Fibroblast of gingiva (primary cell): ENCODE measurements at places on chromosomes 7 and 10.

DNA sequence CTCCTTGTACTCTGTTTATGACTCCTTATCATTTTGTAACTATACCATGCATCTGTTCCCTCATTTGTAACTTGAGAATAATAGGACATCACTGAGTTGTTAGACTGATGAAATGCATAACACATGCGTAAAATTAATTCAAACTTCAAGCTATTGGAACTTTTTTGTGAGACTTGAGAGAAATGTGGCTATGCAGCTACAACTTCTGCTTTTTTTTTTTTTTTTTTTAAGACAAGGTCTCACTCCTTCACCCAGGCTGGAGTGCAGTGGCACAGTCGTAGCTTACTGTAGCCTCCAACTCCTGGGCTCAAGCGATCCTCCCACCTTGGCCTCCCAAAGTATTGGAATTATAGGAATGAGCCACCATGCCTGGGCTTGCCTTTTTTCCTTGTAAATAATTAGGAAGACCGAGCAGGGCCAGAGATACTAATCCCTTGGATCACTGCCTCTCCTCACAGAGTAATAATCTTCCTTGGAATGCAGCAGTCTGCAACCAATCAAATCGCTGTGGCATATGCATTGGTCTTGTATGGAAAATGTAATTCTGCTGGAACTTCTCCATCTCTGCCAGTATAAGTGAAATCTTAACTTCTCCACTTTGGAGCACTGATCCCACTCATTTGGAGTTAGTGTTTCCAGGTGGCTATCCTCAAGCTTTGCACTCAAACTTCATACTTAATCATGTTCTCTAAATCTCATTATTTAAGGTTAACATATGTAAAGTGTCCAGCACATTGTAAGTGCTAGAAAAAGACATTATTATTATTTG lies 2.0 kb upstream of the PANK1 start:
- DNase-seq, result no peak

DNA sequence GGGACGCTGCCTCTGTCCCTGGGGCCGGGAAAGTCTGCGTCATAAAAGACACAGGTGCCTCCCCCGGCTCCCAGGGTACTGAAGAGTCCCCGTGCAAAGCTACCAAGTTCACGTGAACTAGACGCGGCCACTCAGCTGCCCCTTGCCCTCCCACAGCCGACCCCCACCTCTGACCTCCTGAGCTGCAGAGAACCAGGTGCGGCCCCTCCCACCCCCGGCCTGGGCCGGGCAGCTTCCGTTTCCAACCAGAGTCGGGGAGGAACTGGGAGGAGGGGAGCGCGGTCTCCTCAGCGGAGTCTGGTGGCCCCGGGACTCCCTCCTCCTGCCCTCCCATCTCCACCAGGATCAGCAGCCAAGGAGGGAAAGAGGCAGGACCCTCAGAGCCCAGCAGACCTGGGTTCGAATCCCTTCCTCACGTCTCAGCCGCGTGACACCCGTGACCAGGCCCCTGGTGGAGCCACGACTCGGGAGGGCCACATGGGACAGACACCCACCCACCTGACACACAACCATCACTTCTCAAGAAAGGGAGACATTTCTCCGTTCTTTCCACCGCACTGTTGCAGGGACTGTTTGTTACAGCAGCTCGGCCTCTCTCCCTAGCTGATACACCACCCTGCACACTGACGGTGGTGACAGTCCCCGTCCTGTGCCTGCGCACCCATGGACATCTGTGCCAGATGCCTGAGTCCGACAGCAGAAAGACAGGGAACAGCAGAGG lies 37.4 kb upstream of the PDGFA start:
- no peak for DNase-seq

DNA sequence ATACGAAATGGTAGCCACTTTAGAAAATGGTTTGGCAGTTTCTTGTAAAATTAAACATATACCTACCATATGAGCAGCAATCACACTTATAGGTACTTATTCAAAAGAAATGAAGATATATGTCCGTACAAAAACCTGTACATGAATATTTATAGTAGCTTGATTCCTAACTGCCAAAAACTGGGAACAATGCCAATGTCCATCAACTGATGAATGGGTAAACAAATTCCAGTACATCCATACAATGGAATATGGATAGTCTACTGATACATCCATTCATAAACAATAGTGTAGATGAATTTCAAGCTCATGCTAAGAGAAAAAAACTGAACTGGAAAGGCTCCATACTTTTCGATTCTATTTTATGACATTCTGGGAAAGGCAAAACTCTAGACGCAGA lies 68.5 kb downstream of the AGK start:
- DNase-seq, result no peak

DNA sequence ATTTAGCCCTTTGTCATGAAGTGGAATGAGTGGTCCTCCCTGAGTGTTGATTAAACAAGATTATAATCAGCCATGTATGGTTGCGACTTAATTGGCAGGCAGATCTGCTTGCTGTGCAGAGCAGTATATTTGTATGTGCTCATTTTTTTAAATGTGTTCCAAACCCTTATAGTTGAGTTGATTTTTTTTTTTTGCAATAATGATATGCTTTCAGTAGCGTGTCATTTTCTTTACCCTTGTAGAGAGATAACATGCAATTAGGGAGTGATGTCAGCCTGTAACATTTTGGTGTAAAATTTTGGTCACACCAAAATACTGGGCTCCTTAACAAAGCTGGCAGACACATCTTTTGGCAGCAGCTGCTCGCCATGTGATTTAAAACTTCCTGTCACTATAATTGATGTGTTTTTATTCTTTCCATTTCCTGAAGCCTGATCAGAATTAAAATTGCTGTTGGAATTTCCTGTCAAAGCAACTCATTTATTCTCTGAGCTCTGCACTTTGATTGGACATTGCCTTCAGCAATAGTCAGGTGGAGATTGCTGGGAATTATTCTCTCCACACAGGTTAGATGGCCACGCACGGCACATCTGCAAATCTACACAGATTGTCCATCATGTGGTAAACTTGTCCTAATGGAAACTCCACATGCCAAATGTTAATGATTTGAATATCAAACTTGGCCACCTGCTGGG lies 125.3 kb downstream of the DYNC1I1 start:
- DNase-seq, result no peak

DNA sequence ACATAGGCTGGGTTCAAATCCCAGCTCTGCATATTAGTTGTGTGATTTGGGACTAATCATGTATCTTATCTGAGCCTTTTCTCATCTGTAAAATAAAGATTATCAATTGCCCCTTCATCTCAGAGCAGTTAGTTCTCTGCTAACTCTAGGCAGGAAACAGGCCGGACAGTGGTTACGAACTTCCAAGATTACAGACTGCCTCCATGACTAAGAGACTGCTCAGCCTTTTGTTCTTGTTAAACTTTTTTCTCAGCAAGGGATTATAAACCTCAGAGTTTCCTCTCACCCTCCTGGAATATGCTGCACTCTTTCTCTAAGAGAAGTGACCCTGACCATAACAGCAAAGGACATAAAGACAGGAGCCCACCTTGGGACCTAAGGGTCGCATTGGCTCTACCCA lies 52.5 kb upstream of the NFKB2 start:
- DNase-seq, result peak; percentile 32

- no peak for DNase-seq
Observed at GRCh38 chr10:106795619-106796018, 368.9 kb downstream of the SORCS1 start.

DNA sequence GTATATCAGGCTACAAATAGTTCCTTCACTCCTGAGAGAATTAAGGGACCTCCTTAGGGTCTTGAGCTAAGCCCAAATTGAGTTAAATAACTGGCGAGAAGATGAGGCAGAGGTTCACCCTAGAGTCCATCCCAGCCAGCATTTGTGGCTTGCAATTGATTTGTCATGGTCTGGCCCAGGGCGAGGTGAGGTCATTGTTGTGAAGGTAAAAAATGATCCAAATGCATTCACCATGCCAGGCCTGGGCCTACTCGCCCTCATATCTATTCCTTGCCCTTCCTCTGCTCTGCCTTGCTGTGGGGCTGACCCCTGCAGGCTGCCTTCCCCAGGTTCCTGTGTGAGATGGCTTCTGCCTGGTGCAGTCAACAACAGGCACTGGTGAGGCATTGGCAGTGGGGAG lies 207.2 kb downstream of the ZNF365 start:
- no peak for DNase-seq

GRCh38 chr7:113159746-113160339 lies 41.5 kb upstream of the SMIM30 start:
- peak; percentile 20 for DNase-seq

DNA sequence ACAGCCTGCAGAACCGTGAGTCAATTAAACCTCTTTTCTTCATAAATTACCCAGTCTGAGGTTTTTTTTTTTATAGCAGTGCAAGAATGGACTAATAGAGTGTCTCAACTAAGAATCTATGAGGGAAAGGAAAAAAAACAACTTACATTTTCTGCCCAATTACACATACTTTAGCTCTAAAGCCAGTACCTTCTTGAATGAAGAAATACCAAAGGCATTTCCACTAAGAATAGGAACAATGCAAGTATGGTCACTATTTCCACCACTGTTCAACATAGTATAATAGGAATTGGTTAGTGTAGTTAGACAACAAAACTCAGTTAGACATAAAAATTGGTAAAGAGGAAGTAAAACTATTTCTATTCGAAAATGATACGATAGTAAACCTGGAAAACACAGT lies 37.6 kb downstream of the MICU1 start:
- DNase-seq, result no peak

DNA sequence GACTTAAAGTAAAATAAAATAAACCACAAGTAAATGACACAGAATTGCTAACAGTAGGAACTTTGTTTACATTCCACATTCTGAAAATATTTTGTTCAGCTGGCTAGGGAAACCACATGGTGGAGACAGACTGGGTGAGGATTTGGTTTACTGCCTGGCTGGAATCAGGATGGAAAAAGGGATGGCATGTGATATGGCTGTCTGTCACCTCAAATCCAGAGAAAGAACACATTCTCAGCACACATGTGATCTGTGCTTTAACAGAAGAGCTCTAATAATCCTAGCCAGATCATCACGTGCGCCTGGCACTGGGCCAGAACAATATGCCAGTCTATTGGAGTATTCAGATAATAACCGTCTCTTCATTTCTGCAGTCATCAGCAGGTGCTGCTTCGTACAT lies 90.9 kb upstream of the PIP4K2A start:
- peak; percentile 77 for DNase-seq

- DNase-seq, result peak; percentile 77
Observed at GRCh38 chr10:70816220-70816894, 609 bp downstream of the SGPL1 start.

DNA sequence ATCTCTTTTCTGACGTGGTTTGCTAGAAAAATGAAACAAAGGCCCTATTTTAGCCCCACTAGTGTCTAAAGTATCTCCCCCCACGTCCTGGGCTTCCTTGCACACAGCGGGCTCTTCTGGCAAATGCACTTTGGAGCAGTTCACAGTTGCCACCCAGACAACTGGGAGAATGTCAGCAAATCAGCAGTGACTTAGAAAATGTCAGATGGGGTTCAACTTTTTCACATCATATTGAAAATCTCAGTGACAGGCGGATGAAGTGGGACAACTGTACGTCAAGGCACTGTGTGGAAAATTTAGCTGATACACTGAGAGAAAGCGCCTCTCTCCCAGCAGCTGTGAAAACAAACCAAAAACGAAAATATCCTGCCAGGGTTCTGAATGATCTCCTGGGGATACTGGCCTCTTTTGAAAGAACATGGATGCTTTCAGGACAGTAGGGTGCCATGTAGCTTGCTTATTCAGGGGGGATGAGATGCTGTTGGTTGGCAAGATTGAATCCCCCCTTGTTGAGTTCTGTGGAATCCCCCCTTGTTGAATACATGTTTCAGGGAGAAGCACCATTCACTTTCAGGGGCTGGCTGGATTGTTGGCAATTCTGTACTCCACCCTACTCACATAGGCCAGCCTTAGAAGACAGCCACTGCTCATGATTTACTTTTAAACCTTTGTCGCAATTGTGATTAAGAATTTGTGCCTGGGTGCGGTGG lies 372.8 kb upstream of the CELF2 start:
- no peak for DNase-seq

- DNase-seq, result no peak
Observed at GRCh38 chr10:24239289-24240040, 30.5 kb downstream of the KIAA1217 start.

DNA sequence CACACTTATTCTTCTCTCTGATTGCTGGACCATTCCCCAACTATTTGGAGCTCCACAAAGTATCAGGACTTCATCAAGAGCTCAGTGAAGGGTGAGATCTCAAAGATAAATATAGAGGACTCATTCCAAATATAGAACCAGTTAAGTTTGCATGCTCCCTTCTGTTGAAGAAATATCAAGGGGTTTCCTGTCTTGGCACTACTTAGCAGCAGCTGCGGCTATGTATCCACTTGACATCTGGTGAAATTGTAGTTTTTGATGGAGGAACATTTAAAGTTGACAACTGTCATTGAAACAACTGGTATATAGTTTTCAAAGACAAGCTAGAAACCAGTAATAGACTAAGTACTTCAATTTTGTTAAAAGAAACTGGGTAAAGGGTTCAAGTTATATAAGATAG lies 1.0 kb upstream of the SPAG6 start:
- DNase-seq, result no peak

DNA sequence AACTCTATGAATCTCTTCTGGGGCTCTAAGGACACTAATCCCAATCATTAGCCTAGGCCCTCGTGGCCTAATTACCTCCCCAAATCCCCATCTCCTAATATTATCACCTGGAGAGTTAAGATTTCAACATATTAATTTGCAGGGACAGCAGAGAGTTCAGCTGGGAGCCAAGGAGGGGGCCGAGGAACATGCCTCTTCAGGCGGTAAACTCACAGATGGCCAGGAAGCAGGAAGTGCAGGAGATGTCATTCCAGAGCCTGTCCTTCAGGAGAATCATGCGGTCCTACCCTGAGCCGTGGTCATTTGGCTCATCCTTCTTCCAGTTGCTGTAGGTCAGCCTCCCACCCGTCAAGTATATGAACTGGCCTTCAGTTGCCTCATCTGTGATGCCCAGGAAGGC lies 21.9 kb upstream of the SFTPA2 start:
- no peak for DNase-seq

DNA sequence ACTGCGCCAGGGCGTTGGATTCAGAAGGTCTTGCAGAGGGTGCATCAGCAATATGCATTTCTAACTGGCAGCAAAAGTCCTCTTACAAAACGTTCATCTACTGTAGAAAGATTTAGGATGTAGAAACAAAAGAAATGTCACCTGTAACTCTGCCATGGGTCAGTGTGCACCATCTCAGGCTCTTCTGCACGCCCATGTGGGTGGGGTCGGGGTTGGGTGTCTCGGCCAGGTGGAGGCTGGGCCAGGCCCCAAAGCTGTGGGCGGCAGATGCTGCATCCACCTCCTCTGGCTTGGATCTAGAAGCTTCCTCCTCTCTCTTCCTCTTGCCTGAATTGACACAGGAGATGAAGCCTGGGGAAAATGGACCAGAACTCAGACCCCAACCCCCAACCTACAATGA lies 111.3 kb upstream of the PPP2R2D start:
- no peak for DNase-seq

- DNase-seq, result no peak
Observed at GRCh38 chr10:3411044-3411443, 238.5 kb upstream of the PITRM1 start.
